Endodermal cell (in vitro differentiated cells): ENCODE measurements at places on chromosomes 3 and 15.

DNA sequence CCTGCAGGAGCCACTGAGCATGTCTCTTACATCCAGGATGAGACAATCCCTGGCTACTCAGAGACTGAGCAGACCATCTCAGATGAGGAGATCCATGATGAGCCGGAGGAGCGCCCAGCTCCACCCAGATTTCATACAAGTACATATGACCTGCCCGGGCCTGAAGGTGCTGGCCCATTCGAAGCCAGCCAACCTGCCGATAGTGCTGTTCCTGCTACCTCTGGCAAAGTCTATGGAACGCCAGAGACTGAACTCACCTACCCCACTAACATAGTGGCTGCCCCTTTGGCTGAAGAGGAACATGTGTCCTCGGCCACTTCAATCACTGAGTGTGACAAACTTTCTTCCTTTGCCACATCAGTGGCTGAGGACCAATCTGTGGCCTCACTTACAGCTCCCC, 6.2 kb downstream of the MAP1A start:
- H3K27ac ChIP-seq = no peak overlapping the region
- peaks cover 58% of the 10 kb centered on the region for H3K27me3 ChIP-seq
- DNase-seq = no peak
- H3K36me3 ChIP-seq = no peaks in the 10 kb centered on the region

GRCh38 chr3:119628390-119628789, 30.7 kb downstream of the PLA1A start:
- no peak overlapping the region for H3K4me3 ChIP-seq
- no peak for DNase-seq
- no peak overlapping the region for H3K27ac ChIP-seq
- H3K36me3 ChIP-seq = no peaks in the 10 kb centered on the region
- H3K27me3 ChIP-seq = no peaks in the 10 kb centered on the region

- H3K36me3 ChIP-seq = peaks cover 15% of the 10 kb centered on the region
- no peak for DNase-seq
- H3K4me1 ChIP-seq = no peaks in the 10 kb centered on the region
- no peak overlapping the region for H3K4me3 ChIP-seq
- H3K27me3 ChIP-seq = no peaks in the 10 kb centered on the region
Observed at GRCh38 chr3:195131176-195131575, 139.8 kb downstream of the XXYLT1 start.

DNA sequence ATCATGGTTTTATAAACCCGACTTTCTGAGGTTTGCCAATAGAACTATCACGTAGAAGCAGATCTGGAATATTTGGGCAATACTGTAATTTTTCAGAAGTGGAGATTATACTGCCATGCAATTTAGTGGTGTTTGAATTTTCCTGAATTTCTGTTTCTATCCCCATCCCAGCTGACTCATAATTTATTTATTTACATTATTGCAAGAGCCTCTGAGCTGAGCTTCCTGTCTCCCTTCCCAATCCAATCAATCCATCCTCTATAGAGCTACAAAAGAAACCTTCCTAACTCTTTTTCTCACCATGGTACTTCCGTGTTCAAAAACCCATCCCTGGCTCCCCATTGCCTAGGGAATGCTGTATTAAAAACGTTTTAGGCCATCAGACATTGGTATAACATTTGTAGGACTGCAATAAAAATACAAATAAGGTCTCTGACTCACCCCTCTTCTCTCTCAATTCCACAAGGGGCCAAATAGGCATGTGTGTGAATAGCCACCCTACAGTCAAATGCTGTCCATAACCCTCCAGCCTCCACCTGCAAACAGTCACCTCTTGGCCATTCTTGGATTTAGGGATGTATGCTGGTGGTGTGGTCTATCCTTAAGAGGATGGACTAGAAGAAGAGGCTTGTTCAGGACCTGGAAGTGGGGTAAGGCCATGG, 190.7 kb downstream of the CD47 start:
- no peaks in the 10 kb centered on the region for H3K36me3 ChIP-seq
- no peak overlapping the region for H3K27ac ChIP-seq
- no peaks in the 10 kb centered on the region for H3K4me1 ChIP-seq

DNA sequence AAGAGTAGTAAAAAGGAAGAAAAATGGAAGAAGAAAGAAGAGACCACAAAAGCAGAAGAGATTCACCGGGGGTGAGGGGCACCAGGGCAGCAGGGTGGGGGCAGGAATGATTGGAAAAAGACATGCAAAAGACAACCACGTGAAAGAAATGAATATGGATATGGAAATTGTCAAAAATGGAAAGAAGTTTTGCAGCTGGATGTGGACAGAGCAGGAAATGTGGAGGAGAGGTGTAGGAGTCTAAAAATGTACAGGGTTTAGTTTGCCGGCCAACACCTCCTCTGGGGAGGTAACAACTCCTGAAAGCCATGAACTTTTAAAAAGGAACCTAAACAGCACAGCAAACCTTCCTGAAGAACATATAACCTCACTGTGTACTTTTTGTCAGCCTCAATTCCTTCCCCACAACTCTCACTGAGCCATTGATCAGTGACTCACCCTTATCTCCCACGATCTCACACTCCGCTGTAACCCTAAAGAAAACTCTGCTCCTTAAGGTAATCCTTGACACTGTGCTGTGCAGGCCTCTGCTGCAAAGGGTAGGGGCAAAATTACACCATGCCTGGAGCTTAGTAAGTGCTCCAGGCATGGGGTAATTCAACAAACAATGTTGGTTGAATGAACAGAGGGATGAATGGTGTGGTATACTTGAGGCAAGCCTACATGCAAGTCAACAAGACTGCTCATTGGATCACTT, 100.2 kb upstream of the BOC start:
- H3K4me3 ChIP-seq = no peak overlapping the region
- no peak overlapping the region for H3K27ac ChIP-seq
- peaks cover 19% of the 10 kb centered on the region for H3K27me3 ChIP-seq
- H3K4me1 ChIP-seq = peaks cover 4% of the 10 kb centered on the region
- peak; percentile 57 for DNase-seq

GRCh38 chr3:37991109-37991508, 523 bp downstream of the VILL start:
- H3K27me3 ChIP-seq = no peaks in the 10 kb centered on the region
- H3K27ac ChIP-seq = no peak overlapping the region
- no peaks in the 10 kb centered on the region for H3K36me3 ChIP-seq
- peaks cover 31% of the 10 kb centered on the region for H3K4me1 ChIP-seq

DNA sequence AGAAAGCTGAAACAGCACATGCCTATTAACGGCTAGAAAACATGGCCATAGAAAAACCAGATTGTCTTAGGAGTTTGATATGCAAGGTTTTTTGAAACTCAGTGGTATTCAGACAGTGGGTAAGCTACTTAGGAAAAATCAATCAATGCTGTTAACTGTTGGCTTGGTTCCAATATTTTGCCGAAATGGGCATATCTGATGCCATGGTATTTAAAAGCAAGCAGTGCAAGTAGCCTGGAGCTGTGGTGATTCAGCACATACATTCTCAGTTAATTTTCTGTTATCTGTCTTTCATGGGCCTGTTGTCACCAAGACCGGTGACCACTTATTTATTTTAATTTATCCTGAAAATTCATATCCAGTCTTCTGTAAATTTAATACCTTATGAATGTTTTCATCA, 17.3 kb upstream of the SUCNR1 start:
- DNase-seq = no peak
- H3K4me1 ChIP-seq = no peaks in the 10 kb centered on the region
- H3K36me3 ChIP-seq = no peaks in the 10 kb centered on the region
- no peak overlapping the region for H3K4me3 ChIP-seq
- no peak overlapping the region for H3K27ac ChIP-seq

GRCh38 chr15:48041454-48041853, 79.3 kb upstream of the SLC24A5 start:
- no peaks in the 10 kb centered on the region for H3K36me3 ChIP-seq
- H3K4me1 ChIP-seq = no peaks in the 10 kb centered on the region
- no peak for DNase-seq
- H3K4me3 ChIP-seq = no peak overlapping the region
